HT-29 (cell line): ENCODE measurements at places on chromosomes 12 and 14.

DNA sequence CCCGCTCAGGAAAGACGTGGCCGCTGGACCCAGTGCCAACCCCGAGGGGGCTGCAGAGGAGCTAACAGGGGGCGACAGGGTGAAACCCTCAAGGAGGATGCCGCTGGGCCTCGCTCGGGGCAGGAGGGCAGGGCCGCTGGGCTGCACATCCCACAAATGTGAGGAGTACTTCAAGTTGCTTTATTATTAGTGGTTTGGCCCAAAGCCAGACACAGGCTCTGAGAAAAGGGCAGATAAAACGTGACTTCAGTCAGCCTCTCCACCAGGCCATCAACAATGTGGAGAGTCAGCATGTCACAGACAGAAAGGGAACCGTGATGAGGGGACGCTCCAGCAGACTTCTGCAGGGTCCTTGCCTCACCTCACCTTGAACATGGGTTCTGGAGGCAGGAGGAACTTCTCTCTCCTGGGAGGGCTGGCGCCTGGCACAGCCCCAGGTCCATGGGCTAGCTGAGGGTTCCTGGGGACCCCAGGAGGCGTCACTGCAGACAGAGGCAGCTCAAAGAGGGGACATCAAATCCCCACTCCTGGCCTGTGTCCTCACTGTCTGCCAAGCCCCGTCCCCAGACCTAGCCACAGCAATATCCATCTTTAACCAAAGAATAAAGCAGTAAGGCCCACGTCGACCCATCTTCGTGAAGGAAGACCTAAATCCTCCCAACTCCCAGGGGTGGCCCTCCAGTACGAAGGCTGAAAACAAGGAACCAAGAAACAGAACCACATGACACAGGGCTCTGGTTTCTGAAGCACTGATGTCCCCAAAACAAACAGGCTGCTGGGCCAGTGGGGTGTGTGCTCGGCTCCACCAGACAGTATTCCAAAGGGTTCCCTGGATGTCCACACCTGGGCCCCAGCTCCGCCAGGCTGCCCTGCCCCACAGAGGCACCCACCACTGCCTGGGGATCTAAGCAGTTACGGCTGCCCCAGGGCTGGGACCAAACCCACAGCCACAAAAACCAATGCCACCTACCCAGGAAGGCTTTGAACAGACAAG, 35.1 kb downstream of the CCDC85C start:
- DNase-seq, result no peak

DNA sequence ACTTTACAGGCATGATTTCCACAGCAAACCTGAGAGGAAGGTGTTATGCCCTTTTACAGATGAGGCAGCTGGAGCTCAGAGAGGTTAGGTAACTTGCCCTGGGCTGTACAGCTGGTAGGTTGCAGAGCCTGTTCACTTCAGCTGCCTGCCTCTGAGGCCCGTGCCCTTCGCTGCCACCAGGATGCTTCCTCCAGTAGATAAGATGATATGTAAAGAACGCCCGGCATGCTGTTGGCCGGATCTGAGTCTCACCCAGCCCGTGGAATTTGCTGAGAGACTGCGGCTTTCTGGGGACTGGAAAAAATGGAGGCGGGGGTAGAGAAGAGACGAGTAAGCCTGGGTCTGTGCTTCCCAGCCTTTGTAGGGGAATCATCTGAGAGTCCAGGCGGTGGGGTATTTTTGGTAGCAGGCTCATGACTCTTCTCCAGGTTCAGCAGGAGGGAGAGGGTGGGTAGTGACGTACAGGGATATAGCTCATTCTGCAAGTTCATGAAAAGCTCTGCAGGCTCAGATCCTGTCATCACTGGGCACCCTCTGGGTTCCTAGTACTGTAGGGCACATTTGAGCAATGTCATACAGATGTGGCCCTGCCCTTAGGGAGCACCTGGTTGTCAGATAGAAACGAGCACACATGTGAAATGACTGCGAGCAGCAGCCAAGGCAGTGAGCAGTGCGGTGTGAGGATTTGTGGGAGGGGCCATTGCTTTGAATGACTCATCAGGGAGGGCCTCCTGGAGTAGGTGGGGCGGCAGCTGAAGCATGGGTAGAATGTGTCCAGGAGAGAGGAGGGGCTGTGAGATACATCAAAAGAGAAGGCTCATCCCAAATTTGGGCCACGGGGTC, 159.4 kb downstream of the TSPAN9 start:
- DNase-seq, result peak; percentile 79

- no peak for DNase-seq
Observed at GRCh38 chr14:81331229-81332021, 68.7 kb downstream of the STON2 start.

GRCh38 chr12:1839956-1840951, 19.9 kb downstream of the LRTM2 start:
- no peak for DNase-seq

- no peak for DNase-seq
Observed at GRCh38 chr12:26034371-26035142, 76.1 kb downstream of the RASSF8 start.
